Glomerular endothelial cell (primary cell): ENCODE measurements at places on chromosomes 2 and 18.
A peak's percentile ranks its signal among the peaks of the same experiment; 100 is the strongest.

DNA sequence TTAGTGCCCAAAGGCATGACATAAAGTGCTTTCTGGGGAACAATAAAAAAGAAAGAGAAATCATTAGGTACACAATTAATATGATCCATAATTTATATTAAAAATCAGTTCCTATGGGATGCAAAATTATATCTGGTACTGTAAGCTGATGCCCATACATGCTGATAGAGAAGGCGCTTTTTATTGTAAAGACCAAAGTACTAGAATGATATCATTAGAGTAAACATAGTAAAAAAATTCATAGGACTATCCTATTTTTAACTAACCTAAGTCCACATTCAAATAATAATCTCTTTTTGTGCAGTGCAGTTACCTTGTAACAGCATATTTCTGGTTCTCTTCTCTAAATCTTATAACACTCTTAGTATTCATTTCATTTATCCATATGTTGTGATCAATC lies 252.2 kb downstream of the ASXL3 start:
- no peak for DNase-seq

GRCh38 chr2:239331560-239331959 lies 69.3 kb downstream of the HDAC4 start:
- DNase-seq, result no peak

DNA sequence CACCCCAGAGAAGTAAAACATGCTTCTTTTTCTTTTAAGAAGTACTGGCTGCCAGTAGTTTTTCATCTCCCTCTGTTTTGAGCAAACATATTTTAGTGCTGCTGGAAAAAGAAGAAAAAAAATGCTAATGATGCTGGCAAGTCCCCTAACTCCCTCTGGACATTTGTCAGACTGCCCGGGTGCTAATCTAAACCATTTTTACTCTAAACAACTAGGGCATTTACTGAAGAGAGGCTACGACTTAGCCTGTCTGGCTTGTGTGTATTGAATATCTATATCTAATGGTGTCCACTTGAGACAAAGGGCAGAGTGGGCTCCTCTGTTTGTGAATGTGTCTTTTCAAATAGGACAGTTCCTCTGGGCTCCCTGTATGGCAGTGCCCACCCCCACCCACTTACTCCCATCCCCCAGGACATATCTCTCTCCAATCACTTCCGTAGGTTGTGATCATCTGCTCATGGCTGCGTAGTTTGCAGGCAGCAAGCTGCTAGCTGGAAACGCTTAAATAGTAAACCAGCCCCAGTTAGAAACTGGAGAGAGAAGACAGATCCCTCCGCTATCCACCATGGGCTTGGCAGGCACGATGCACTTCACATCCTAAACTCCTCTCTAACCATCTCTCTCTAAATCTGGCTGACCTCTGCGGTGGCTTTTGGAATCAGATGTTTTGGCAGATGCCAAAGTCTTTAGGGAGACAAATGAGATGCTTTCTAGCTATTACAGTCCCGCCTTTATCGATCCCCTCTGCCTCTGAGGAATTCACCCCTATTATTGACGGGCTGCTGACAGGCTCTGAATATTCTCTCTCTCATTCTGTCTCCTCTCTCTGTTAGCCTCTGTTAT lies 58.3 kb downstream of the DOCK10 start:
- no peak for DNase-seq

DNA sequence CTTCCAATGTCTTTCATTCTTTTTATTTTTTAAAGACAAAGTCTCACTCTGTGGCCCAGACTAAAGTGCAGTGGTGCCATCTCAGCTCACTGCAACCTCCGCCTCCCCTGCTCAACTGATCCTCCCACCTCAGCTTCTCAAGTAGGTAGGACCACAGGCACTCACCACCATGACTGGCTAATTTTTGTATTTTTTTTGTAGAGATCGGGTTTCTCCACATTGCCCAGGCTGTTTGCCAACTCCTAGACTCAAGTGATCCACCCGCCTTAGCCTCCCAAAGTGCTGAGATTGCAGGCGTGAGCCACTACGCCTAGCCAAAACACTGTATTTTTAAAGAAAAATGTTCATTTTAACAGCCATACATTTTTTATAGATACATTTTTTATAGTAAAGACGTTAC lies 12.7 kb downstream of the GCKR start:
- no peak for DNase-seq

GRCh38 chr2:134402410-134402809 lies 148.5 kb downstream of the MGAT5 start:
- DNase-seq, result no peak

- DNase-seq, result no peak
Measured at GRCh38 chr18:10449396-10449795, 5.0 kb upstream of the APCDD1 start.

GRCh38 chr2:121297217-121297830 lies 12.3 kb upstream of the TFCP2L1 start:
- no peak for DNase-seq

DNA sequence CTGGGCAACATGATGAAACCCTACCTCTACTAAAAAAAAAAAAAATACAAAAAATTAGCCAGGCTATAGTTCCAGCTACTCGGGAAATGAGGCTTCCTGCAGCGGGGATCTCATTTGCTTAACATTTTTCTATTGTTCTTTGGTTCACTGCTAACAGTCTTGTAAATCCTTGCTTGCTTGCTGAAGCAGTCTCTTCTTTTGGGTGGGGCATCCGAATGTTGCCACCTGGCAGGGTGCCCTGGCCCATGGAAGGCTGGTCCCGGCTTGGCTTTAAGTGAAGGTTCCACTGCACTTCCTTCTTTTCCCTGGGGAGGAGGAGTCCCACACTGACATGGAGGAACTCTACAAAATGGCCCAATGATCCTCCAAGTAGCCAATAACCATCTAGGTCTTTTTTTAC lies 6.0 kb upstream of the ANKRD29 start:
- DNase-seq, result no peak

- no peak for DNase-seq
Measured at GRCh38 chr2:230738924-230739323, 26.3 kb downstream of the CAB39 start.

GRCh38 chr2:19174176-19174575 lies 184.2 kb downstream of the OSR1 start:
- no peak for DNase-seq

DNA sequence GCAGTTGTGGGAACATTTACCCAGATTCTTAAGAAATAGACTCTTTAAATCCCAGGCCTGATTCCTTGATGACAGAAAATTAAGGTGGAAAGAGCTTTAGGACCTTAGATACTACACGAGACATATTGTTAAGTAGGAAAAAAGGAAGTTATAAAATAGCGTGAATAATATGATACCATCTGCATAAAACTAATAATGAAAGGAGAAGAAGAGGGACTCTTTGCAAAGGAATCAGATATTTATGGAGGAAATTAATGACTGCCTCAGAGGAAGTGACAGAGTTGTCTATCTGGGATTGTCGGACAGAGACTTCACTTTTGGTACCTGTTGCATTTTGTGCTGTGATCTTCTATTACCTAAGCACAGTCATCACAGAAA lies 20.8 kb downstream of the APCDD1 start:
- DNase-seq, result no peak

DNA sequence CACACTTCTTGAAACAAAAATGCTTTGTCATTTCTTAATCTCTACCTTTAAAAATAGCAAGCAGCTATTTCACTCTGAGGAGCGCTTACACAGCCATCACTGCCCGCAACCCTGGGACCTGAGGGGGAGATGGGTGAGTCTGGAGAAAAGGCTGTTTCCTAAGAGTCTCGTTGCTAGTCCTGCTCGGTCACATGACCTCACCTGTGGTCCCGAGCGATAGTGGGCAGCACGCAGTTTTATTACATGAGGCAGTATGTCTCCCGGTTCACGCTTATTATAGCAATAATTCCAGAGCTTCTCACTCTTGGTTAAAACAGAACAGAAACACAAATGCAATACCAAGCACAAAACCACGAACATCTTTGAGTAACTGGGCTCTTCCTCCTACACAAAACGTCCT lies 105.3 kb downstream of the ZNF516 start:
- no peak for DNase-seq

- DNase-seq, result peak; percentile 14
Measured at GRCh38 chr2:238513346-238513745, 86.6 kb downstream of the ASB1 start.

DNA sequence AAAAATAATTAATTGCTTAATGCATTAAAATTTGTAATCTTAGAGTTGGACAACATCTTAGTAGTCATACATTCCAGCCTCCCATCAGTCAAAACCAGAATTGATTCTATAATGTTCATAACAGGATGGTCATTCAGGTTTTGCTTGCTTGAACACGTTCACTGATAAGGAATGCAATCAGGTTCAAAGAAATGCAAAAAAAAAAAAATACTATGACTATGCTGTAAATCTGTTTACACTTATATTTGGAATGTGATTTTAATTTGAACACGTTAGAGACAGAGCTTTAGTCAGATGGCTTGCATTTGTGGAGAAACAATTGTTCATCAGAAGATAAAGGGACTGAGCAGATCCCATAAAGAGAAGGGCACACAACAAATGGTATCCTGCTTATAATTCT lies 131.3 kb upstream of the UNC80 start:
- DNase-seq, result no peak

DNA sequence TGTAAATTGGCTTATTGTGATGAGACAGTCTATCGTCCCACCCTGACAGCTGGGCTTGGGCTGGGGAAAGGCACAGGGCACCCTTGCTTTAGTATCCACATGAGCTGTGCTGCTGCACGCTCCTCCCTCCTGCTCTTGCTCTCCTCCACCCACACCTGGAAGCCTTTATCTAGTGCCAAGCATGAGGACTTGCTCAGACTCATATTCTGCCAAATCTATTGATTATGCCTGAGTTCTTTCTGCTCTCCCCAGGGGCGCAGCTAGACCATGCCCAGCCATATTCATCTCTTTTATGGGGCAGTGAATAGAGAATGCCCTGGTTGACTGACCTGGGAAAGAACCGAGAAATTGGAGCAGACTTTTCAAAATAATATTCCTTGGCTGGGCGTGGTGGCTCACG lies 29.0 kb upstream of the DPYSL5 start:
- DNase-seq, result no peak

- no peak for DNase-seq
Measured at GRCh38 chr2:113910110-113910717, 20.3 kb downstream of the ACTR3 start.
